CD4-positive, CD25-positive, alpha-beta regulatory T cell (primary cell): ENCODE measurements at places on chromosomes 12 and 14. TPM values are rescaled to one million over a fixed set of nuclear protein-coding genes. Genes with fewer than 3 reads are reported as not detected.

Gene AP4S1
- polyA plus RNA-seq, result 8.0 TPM

Gene OAS1
- polyA plus RNA-seq, result 111 TPM

Gene EIF2B2
- polyA plus RNA-seq, result 45.6 TPM

Gene PGF
- polyA plus RNA-seq, result not detected

DNA sequence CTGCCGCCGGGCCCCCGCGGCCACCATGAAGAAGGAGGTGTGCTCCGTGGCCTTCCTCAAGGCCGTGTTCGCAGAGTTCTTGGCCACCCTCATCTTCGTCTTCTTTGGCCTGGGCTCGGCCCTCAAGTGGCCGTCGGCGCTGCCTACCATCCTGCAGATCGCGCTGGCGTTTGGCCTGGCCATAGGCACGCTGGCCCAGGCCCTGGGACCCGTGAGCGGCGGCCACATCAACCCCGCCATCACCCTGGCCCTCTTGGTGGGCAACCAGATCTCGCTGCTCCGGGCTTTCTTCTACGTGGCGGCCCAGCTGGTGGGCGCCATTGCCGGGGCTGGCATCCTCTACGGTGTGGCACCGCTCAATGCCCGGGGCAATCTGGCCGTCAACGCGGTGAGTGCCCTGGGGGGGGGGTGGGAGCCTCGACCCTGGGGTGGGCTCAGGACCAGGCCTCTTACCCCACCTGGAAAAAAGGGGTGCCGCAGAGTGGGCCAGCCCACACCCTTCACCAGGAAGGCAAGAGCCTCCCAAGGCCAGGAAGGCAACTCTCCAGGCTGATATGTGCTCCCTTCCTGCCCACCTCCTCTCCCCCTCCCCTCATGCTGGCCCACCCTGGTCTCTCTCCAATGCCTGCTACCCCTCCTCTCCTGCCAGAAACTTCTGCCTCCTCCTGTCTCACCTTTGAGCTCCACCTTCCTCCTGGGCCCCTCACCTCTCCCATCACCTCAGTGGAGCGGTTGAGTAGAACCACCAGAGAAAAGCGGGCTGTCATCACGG lies 507 bp downstream of the AQP5 start:
- DNase-seq, result no peak

DNA sequence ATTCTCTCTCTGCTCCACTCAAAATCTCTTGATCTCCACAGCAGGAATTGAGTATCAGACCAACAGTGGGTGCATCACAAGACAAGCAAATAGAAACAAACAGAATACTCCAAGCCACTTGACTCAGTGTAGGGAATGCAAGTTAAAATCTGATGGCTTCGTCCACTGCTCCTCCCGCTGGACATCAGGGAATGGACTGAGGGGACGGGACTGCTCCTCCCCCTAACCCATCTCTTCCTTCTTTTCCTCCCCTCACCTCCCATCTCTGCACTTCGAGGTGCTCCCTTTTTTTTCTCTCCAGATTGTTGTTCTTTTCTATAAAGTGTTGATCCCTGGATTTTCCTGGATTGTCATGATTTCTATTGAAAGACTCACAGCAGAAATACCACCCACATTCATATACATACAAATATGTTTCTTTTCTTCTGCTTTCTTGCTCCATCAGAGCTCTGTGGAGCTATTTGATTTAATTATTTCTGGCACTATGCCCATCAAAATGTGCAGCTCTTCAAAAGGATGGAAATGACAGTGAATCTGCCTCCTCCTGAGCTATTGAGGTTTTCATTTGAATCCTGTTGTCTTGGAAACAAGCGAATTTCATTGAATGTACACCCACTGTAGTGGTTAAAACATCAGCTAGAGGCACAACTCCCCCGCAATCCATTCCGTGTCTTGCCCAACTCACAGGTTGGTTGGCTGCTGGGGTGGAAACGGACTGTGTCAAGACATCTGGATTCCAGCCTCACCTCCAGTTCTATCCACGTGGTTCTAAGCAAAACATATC lies 199.7 kb downstream of the SPTSSA start:
- DNase-seq, result no peak

GRCh38 chr12:119372540-119372939 lies 38.0 kb downstream of the CCDC60 start:
- no peak for DNase-seq

DNA sequence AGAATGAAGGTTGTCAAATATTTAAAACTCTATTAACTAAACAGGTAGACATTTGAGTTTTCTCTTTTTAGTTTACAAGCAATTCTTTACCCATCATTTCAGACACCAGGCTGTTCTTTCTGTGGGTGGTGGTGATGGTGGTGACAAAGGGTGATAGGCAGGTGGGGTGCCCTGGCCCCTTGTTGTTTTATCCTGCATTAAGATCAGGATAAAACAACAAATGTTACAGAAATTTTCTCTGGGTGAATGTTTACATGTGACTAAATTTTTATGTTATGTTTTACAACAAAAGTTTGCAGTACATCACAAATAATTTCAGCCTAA lies 85.9 kb upstream of the MDM1 start:
- DNase-seq, result no peak

DNA sequence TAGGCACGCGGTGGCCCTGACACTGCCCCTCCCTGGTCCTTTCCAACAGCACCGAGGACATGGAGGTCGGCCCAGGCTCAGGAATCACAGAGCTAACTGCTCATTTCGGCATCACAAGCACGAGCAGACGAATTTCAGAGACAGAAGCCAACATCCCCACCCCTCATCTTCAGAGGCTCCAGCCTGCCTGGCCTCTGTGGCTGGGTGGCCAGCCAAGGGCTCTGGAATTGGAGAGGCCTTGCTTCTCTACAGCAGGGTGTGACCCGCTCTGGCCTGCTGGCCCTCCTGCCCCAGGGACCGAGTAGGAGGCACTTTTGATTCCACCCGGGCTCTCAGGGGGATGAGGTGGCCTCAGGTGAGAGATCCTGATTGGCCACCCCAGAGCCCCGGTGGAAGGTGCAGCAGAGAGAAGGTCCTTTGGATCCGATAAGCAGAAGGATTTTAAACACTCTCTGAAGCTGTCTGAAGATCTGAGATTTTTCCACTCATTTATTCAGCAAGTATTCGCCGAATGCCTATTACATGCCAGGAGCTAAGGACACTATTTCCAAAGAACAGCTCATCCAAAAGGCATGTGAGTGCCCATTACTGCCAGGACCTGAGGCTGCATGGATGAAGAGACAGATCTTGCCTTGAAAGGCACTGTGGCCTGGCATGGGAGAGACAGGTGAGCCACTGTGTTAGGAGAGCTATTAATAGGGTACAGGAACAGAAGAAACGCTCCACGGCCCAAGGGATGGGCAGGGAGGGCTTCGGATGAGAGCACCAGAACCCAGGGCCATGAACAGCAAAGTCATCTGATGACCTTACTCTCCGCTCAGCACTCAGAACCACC lies 10.2 kb downstream of the BAG5 start:
- DNase-seq, result no peak

GRCh38 chr14:75521415-75522199 lies 662 bp upstream of the BATF start:
- peak; percentile 48 for DNase-seq

DNA sequence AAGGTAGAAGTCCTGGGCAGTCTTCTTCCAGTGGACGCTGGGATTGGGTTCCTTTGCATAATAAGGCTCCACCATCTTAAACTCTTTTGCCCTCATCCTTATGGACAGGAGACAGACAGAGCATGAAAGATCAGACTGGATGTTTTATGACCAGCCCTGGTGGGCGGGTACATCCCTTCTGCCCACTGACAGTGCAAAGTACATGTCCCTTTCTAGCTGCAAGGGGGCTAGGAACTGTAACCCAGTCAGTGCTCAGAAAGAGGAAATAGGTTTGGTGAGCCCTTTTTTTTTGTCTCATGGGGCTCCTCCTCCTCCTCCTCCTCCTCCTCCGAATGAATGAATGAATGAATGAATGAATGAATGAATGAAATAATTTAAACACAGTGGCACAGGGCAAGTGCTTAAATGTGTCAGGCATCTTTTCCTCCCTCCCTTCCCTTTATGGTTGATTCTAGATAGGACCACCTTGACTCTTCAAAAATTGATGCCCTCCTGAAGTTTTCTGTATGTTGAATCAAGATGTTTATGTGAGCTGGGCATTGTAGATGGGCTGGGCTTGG lies 36.4 kb upstream of the HNF1A start:
- DNase-seq, result no peak

- DNase-seq, result no peak
Observed at GRCh38 chr12:92634730-92635129, 68.1 kb upstream of the PLEKHG7 start.

DNA sequence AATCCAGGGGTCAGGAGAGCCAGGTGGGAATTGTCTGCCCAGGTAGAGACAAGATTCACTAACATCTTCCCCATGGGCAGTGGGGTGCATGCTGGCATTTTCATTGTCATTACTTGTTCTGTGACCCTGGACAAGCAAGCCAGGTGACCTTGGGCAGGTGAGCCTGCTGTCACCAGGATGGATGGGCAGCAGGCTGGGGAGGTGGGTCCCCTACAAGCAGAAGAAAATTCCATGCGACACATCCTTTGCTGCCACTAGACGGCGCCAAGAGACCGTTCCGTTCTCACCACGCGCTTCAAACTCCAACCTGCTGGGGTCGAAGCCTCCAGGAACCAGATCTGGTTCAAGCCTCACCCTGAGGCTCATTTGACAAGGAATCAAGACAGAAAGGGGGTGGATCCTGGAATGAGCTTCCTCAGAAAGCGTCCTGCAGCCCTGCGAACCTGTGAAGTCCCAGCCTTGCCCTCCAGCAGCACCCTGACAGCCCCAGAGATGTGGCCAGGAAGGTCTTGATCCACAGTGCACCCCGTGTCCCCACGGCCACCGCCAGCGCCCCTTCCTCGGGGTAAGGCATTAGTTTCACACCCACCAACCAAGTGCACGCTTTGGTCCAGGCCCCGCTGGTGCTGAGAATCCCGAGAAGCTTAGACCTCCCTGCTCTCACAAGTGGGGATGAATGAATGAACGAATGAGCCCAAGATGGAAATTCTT lies 3.2 kb upstream of the DYNC1H1 start:
- peak; percentile 73 for DNase-seq

DNA sequence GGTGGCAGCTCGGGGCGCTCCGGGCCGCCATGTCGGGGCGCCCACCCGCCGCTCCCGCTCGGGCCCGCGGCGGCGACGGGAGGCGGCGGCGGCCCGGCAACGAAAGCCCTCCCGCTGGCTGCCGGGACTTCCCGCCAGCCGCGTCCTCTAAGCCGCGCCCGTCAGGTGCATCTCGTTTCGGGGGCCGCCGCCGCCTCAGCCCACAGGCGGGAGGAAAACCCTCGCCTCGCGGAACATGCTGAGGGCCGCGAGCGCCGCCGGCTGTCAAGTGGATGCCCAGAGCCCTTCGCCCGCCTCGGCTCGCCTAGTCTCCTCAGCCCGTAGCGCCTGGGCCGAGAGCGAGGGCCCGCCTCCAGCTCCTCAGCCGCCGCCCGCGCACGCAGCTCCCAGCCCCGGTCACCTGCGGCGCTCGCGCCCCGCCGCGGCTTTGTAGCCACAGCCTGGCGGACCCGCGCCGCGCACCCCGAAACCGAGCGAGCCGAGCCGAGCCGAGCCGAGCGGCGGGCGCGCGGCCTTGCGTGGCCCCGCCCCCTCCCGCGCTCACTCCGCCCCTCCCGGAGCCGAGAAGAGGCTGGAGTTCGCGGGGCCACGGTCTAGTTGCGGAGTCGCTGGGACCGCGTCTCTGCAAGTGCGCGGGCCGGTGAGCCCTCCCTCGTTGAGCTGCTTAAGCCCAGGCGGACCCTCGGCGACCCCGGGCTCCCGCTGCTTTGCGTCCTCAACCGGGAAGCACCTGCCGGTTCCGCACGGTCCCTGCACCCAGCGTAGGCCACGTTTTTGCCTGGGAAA lies at the start of gene EML5:
Gene EML5, minus strand, starts transcription at position 481 of the 786 bp plus-strand sequence. Its CDS starts 450 bp downstream, at position 31.
- DNase-seq, result peak; percentile 84
